ENCODE measurements at places on chromosomes 1 and 21. TPM values are rescaled to one million over a fixed set of nuclear protein-coding genes. Genes with fewer than 3 reads are reported as not detected.

The PLA2G2D gene
- not detected for total RNA-seq

The CELA3A gene
- total RNA-seq = not detected

The SAMD13 gene
- 5.9 TPM for total RNA-seq

The LMO4 gene
- total RNA-seq = 69.2 TPM

DNA sequence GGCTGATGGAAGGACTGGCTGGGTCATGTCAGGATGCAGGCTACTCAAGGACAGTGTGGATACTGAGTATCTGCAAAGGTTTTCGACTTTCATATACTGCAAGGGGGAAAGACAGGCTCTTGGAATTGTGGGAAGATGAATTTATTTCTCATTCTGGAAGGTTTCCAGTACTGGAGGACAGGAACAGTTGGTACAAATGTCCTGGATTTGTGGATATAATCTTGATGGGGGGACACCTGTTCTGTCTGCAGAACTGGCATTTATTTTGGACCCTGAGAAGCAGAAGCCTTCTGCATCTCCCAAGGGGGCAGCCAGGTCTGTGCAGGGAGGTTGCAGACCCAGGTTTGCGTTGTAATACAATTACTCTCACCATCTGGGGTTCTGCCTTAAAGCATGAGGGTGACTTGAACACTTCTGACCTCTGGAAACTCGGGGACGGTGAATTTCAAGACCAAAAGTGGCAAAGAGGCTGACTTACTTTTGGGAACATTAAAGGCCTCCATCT, 65.8 kb downstream of the NOS1AP start:
- DNase-seq = no peak

DNA sequence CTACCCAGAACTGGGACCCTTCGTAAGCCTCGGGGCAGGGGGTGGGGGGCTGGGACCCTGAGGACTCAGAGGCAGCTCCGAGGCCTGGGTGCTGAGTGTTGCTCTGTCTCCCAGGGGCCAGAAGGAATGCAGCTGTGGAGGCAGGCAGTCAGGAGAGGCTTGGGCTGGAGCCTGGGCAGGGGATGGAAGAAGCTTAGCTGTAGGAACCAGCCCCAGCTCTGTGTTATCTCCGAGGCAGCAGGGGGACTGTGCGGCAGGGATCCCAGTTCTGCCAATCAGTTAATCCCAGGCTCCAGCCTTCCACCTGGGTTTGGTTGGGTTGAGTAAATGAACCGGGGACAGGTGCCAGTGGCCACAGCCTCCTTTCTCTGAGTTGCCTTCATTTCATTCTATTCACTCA, 8.2 kb upstream of the GRIK3 start:
- DNase-seq = no peak
